ENCODE measurements at places on chromosomes 7 and 10.

GRCh38 chr10:89548673-89549072 lies 13.3 kb upstream of the SLC16A12 start:
- H3K4me1 ChIP-seq = no peaks in the 10 kb centered on the region
- no peak overlapping the region for H3K27ac ChIP-seq
- no peaks in the 10 kb centered on the region for H3K27me3 ChIP-seq
- H3K4me3 ChIP-seq = no peak overlapping the region

DNA sequence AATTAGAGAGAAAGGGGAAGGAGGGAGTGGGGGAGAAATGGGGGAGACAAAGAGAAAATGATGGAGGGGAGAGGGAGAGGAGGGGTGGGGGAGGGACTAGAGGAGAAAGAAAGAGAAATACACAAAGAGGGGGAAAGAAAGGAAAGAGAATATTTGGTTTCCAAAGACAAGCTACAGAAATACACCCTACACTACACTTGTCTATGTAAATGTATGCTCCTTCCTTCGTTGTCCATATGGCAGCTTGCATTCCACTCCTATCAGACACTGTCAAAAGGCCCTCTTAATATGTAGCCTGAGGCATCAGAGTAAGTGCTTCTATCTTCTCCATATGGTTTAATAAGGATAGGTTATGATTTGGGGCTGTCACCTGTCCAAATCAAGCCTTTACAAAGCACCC lies 92.8 kb upstream of the FEZF1 start:
- no peak for DNase-seq
- H3K4me3 ChIP-seq = no peak overlapping the region
- H3K27ac ChIP-seq = no peak overlapping the region
- peaks cover 9% of the 10 kb centered on the region for H3K4me1 ChIP-seq

DNA sequence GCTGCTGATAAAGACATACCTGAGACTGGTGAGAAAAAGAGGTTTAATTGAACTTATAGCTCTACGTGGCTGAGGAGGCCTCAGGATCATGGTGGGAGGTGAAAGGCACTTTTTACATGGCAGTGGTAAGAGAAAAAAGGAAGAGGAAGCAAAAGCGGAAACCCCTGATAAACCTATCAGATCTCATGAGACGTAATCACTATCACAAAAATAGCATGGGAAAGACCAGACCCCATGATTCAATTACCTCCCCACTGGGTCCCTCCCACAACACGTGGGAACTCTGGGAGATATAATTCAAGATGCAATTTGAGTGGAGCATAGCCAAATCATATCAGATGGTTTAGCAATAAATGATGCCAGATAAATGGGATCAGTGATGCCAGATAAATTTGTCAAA lies 892.0 kb upstream of the CELF2 start:
- H3K4me1 ChIP-seq = no peaks in the 10 kb centered on the region
- H3K27ac ChIP-seq = no peak overlapping the region
- H3K4me3 ChIP-seq = no peak overlapping the region
- no peaks in the 10 kb centered on the region for H3K27me3 ChIP-seq
- H3K36me3 ChIP-seq = no peaks in the 10 kb centered on the region

GRCh38 chr10:19817231-19817933 lies 1.1 kb downstream of the PLXDC2 start:
- H3K27ac ChIP-seq = peak overlapping the region; percentile 96
- DNase-seq = peak; percentile 39
- no peaks in the 10 kb centered on the region for H3K4me1 ChIP-seq
- H3K36me3 ChIP-seq = no peaks in the 10 kb centered on the region
- H3K27me3 ChIP-seq = peaks cover 53% of the 10 kb centered on the region

DNA sequence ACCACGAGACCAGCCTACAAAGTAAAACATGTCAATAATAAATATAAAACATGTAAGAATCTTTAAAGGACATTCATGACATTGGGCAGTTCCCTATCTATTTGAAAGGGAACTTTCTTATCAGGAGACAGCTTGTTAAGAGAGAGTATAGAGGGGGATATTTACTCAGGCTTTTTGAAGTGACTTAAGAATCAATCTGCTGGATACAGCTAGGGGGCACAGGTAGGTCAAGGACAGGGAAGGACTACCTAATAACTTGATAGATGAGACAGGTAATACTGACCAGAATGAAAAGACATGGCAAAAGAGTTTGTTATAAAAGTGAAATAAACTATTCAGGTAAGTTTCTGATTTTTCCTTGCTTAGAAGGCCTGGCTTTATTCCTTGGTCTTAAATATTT lies 21.8 kb upstream of the LRRD1 start:
- no peaks in the 10 kb centered on the region for H3K4me1 ChIP-seq
- no peak overlapping the region for H3K4me3 ChIP-seq
- H3K27ac ChIP-seq = no peak overlapping the region
- no peak for DNase-seq

DNA sequence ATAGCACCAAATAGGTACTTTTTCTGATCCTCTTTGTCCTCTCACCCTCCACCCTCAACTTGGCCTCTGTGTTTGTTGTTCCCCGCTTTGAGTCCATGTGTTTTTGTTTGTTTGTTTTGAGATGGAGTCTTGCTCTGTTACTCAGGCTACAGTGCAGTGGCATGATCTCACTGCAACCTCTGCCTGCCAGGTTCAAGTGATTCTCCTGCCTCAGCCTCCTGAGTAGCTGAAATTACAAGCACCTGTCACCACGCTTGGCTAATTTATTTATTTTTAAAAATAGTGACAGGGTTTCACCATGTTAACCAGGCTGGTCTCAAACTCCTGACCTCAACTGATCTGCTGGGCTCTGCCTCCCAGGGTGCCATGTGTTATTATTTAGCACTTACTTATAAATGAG lies 5.3 kb downstream of the ZNF273 start:
- peaks cover 46% of the 10 kb centered on the region for H3K36me3 ChIP-seq
- H3K27ac ChIP-seq = no peak overlapping the region
- no peaks in the 10 kb centered on the region for H3K27me3 ChIP-seq
- H3K4me1 ChIP-seq = peaks cover 3% of the 10 kb centered on the region

GRCh38 chr10:120426306-120426705 lies 30.7 kb upstream of the PLPP4 start:
- no peak for DNase-seq
- no peaks in the 10 kb centered on the region for H3K27me3 ChIP-seq
- no peak overlapping the region for H3K27ac ChIP-seq
- H3K4me1 ChIP-seq = no peaks in the 10 kb centered on the region

DNA sequence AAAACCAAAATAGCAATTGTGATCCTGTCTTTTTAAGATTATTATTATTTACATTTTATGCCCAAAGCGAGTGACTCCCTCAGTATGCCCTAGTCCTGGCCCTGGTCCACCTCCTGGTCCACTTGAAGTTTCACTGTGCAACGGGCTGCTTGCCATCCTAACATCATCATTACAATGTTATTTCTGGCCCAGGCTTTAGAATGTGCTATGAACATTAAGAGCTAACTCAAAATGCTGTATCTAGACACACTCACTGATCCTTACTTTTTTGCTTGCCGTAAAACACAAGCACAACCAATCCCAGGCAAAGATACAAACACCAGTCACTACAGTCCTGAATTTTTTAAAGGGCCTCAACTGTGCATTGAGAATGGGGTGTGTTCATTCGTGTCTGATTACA lies 38.4 kb downstream of the RHOBTB1 start:
- peaks cover 3% of the 10 kb centered on the region for H3K36me3 ChIP-seq
- no peaks in the 10 kb centered on the region for H3K27me3 ChIP-seq
- H3K4me1 ChIP-seq = peaks cover 9% of the 10 kb centered on the region

DNA sequence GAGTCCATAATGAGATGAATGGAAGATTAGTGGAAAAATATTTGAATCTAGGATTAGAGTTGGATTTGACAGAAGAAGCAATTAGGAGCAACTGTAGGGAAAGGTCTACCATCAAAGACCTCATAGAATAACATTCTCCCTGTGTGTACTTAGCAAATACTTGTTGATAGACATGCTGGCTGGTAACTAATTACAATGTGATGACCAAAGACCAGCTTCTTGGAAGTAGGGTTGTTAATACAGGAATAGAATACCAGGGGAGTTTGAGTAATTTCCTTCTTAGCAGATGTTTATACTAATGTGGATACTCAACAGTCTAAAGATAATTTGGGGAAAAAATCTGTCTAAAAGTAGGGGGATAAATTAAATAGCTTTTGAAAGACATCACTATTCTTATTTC lies 357.5 kb upstream of the BMPER start:
- no peaks in the 10 kb centered on the region for H3K36me3 ChIP-seq
- DNase-seq = no peak
- H3K4me3 ChIP-seq = no peak overlapping the region
- no peaks in the 10 kb centered on the region for H3K27me3 ChIP-seq
- no peak overlapping the region for H3K27ac ChIP-seq

DNA sequence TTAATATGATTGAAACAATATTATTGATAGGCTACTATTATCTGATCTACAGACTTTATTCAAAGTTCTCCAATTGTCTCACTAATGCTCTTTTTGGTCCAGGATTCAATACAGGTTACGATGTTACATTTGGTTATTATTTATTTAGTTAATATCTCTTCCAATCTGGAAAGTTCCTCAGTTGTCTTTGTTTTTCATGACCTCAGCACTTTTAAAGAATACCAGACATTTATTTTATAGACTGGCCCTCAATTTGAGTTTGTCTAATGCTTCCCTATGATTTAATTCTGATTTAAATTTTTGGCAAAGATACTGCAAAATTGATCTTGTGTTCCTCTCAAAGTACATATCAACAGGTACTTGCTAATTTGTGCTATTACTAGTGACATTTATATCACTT lies 937.4 kb downstream of the KCNMA1 start:
- H3K4me3 ChIP-seq = no peak overlapping the region
- H3K27ac ChIP-seq = no peak overlapping the region
- no peaks in the 10 kb centered on the region for H3K27me3 ChIP-seq
- peaks cover 3% of the 10 kb centered on the region for H3K4me1 ChIP-seq
- H3K36me3 ChIP-seq = no peaks in the 10 kb centered on the region
- DNase-seq = no peak

GRCh38 chr7:77759294-77759889 lies 38.8 kb downstream of the TMEM60 start:
- no peaks in the 10 kb centered on the region for H3K27me3 ChIP-seq
- peak; percentile 75 for DNase-seq
- no peak overlapping the region for H3K4me3 ChIP-seq
- H3K4me1 ChIP-seq = no peaks in the 10 kb centered on the region

DNA sequence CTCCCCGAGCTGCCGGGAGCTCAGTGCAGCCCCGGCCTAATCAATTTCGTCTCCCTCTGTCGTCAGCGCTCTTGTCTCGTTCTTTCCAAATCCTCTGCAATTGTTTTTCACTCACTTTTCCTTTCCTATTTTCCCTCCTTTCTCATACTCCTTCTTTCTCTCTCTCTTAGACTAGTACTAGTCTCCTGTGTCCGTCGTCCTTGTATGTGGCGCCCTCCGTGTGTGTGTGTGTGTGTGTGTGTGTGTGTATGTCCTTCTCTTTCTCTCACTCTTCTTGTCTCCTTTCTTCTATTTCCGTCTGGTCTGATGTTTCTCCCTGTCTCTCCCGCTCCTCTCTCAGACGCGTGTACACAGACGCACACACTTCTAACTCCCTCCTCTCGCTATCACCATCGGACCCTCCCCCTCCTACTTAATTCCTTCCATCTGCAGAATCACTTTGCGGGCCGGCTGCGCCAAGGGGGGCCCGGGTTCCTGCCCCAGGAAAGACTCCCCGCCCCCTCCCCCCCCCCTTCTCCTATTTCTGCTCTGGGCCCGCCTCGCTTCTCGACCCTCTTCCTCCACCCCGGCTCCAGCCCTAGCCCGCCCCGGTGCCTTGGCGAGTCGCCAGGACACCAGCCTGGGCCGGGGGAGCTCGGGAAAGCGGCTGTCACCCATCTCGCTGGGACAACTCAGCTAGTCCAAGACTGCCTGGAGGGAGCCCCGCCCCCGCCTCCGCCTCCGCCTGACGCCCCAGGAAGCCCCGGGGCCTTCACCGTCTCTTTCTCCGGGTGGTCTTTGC lies 743 bp upstream of the ZCCHC24 start:
- H3K36me3 ChIP-seq = no peaks in the 10 kb centered on the region
- H3K4me3 ChIP-seq = peak overlapping the region; percentile 66
- peaks cover 43% of the 10 kb centered on the region for H3K27me3 ChIP-seq
- DNase-seq = peak; percentile 68
- H3K27ac ChIP-seq = peak overlapping the region; percentile 74

- no peaks in the 10 kb centered on the region for H3K36me3 ChIP-seq
- DNase-seq = no peak
- no peaks in the 10 kb centered on the region for H3K4me1 ChIP-seq
- H3K27me3 ChIP-seq = no peaks in the 10 kb centered on the region
- no peak overlapping the region for H3K27ac ChIP-seq
Measured at GRCh38 chr7:121102619-121103018, 114.1 kb downstream of the CPED1 start.

GRCh38 chr7:41630741-41631140 lies 72.1 kb downstream of the INHBA start:
- no peaks in the 10 kb centered on the region for H3K27me3 ChIP-seq
- no peak overlapping the region for H3K27ac ChIP-seq
- H3K36me3 ChIP-seq = no peaks in the 10 kb centered on the region

- peaks cover 97% of the 10 kb centered on the region for H3K36me3 ChIP-seq
- no peak overlapping the region for H3K27ac ChIP-seq
- H3K4me3 ChIP-seq = no peak overlapping the region
- H3K27me3 ChIP-seq = no peaks in the 10 kb centered on the region
Measured at GRCh38 chr10:70093335-70093944, 39.2 kb downstream of the AIFM2 start.

DNA sequence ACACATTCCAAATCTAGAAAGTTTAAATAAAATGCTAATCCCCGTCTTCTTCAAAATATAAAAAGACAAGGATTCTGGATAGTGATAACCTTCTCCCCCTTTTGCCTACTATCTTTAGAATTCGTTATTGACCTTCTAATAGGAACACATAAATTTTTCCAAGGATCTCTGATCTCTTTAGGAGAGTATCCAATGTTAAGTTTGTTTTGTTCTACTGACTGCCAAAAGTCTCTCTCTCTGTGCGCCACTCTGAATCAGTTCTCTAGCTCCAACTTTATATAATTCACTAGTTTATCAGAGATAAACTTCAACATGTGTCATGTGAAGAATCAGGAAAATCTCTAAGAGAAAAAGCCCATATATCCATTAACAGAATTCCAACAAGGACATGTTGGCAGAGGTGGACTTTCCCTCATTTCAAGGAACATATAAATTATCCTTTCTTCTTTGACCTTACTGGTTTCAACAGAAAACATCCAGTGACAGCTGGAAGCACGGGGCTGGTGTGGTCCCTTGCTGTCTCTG lies 615.6 kb downstream of the KCNMA1 start:
- H3K36me3 ChIP-seq = no peaks in the 10 kb centered on the region
- H3K27me3 ChIP-seq = no peaks in the 10 kb centered on the region
- H3K4me3 ChIP-seq = no peak overlapping the region
- no peak overlapping the region for H3K27ac ChIP-seq

GRCh38 chr10:62186999-62187675 lies 81.5 kb downstream of the RTKN2 start:
- DNase-seq = no peak
- H3K27me3 ChIP-seq = no peaks in the 10 kb centered on the region
- H3K27ac ChIP-seq = no peak overlapping the region
- H3K36me3 ChIP-seq = peaks cover 35% of the 10 kb centered on the region
- H3K4me3 ChIP-seq = no peak overlapping the region

GRCh38 chr7:137572056-137572784 lies 228.7 kb upstream of the PTN start:
- H3K27me3 ChIP-seq = no peaks in the 10 kb centered on the region
- peaks cover 3% of the 10 kb centered on the region for H3K36me3 ChIP-seq
- no peak overlapping the region for H3K27ac ChIP-seq
- H3K4me1 ChIP-seq = no peaks in the 10 kb centered on the region
- H3K4me3 ChIP-seq = no peak overlapping the region

GRCh38 chr10:99548041-99548530 lies 15.3 kb downstream of the NKX2-3 start:
- no peaks in the 10 kb centered on the region for H3K36me3 ChIP-seq
- H3K4me1 ChIP-seq = no peaks in the 10 kb centered on the region
- no peak overlapping the region for H3K27ac ChIP-seq
- no peaks in the 10 kb centered on the region for H3K27me3 ChIP-seq
- DNase-seq = no peak
- H3K4me3 ChIP-seq = no peak overlapping the region
